NCI-H2107 (cell line): ENCODE measurements at places on chromosomes 4 and X.

GRCh38 chrX:95427389-95427788 lies 1257.3 kb upstream of the DIAPH2 start:
- no peak for DNase-seq

GRCh38 chr4:99574530-99575324 lies at the start of gene MTTP:
MTTP (plus strand) TSS chr4:99574824; CDS start chr4:99574910, 86 bp downstream.
- no peak for DNase-seq

DNA sequence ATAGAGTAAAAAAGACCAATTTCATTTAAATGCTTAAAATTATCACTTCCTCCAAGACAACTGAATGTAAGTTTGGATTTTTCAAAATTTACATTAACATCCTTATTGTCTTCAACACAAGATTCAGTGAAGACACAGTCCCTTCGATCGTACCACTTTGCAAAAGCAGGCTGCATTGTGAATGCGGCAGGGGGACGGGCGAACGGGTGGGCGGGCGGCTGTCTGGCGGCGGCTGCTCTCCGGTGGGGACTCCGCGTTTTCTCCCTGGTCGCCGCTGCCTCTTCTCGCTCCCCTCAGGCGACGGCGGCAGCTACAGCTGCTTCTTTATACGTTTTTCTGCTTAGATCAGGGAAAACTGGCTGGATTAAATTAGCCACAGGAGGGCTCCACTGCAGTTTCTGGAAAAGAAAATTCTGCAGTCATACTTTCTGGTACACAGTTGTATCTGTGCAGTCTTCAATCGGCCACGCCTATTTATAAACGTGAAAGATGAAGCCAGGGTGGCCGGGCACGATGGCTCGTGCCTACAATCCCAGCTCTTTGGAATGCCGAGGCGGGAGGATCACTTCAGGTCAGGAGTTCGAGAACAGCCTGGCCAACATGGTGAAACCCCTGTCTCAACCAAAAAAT lies 33.9 kb upstream of the HPF1 start:
- DNase-seq, result peak; percentile 3

GRCh38 chrX:43592597-43592996 lies 63.5 kb upstream of the MAOA start:
- no peak for DNase-seq

DNA sequence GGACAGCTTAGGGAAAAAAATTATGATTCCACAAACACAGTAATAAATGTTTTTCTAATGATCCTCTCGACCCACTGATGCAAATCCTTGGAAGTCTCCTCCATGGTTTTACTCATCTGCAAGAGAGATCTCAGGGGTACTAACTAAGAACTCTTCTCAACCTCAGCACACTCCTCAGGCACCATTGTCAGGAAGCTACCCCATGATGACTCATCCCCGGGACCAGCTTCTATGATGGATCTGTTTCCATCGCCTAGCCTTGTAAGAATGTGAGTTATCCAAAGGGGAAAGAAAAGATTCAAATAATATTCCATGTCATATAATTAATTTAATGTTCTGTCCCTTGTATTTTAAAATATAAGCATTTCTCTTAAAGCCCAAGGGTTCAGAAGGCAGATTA lies 816.1 kb upstream of the IGFBP7 start:
- DNase-seq, result no peak

GRCh38 chr4:40419231-40419912 lies 84.2 kb downstream of the CHRNA9 start:
- no peak for DNase-seq

GRCh38 chr4:148341980-148342800 lies 100.0 kb downstream of the NR3C2 start:
- no peak for DNase-seq

DNA sequence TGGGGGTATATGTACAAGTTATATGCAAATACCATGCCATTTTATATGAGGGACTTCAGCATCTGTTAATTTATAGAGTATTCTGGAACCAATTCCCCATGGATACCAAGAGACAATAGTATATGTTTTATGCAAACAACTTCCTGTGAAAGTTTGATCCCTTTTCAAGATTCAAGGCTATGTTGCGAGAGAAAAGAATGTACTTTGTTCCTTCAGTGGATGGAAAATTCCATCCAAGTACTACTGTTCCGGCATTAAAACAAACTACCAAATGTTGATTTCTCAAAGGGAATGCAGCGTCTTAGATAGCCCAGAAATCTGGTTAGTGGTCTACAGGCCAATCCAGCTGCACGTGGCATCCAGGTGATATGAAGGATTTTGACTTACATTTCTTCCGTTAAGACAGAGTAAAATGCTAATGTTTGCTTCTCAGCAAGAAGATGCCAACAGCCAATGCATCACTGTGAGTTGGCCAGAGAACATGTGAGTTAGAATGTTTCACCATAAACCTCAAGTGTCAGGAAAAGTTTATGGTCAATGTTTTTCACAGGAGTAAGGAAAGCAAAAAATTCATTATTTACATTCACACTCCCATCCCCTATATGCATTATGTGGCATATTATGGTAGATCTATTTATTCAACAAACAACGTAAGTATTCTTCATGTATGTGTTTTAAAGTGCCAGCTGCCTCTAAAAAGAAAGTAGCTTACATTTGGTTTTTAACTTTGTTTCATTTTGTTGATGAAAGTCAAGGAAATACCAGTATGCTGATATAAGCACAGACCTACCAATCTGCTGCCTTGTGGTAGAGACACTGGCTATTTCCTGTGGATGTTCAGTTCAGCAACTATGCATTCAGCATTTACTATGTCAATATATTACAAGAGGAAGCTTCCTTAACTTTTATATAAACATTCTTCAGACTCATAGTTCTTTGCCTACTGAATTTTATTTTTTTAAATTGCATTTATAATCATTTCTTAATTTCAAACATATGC lies 44.4 kb downstream of the METTL14 start:
- DNase-seq, result no peak

DNA sequence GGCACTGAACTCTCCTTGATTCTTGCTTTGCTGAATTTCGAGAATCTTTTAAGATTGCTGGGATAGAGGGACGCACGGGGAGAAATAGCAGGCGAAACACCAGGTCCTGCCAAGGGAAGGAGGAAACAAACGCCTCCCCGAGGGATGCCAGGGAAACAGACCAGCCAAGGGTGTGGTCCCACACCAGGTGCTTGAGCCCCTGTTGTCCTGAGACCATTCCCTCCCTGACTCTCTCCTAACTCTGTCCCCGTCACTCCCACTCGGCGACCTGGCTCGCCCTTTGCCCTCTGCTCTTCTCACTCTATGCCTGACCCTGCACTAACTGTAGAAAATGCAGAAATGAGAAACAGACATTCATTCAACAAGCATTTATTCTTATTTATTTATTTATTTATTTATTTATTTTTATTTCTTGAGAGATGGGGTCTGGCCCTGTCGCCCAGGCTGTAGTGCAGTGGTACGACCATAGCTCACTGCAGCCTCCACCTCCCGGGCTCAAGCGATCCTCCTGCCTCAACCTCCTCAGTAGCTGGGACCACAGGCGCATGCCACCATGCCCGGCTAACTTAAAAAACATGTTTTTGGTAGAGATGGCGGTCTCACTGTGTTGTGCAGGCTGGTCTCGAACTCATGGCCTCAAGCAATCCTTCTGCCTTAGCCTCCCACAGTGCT lies 16.2 kb downstream of the CTAG1B start:
- no peak for DNase-seq

DNA sequence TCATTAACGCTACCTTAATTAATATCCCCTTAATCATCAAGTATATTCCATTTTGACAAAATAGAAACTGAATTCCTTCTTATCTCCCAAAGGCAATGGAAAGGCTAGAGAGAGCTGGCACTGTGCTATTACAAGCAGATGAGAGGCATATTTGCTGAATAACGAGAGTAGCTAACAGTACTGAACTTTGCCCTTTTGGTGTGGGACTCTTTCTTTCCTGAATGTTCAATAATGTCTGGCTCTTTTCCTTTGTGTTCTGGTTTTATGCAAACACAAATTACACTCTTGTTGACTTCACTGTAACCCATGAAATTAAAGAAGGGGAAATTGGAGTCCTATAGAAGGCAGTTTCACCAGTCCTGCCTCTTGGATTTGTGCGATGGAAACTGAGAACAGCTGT lies 63.5 kb downstream of the SHROOM3 start:
- no peak for DNase-seq

GRCh38 chr4:48815483-48815882 lies 15.4 kb upstream of the OCIAD1 start:
- DNase-seq, result no peak

DNA sequence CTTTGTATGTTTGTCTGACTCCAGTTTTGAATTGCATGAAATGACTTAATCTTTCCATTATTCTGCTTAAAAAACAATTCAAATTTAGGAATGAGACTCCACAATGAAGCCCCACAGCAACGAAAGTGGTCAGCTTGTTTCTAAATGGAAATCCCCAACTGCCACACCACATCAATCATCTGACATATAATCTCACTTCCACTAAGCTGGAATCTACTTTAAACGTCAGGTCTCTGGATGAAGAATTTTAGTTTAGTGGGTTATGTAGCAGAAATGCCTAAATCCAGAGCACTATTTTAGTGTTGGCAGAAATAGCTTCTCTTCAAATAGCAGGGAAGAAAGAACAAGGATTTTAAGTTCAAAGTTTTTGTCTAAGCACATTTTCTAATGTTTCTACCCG lies 1.7 kb upstream of the BMP2K start:
- DNase-seq, result no peak

- DNase-seq, result no peak
Observed at GRCh38 chr4:74092957-74093356, 6.0 kb downstream of the CXCL2 start.

GRCh38 chr4:114017120-114017917 lies 37.9 kb upstream of the ARSJ start:
- no peak for DNase-seq

DNA sequence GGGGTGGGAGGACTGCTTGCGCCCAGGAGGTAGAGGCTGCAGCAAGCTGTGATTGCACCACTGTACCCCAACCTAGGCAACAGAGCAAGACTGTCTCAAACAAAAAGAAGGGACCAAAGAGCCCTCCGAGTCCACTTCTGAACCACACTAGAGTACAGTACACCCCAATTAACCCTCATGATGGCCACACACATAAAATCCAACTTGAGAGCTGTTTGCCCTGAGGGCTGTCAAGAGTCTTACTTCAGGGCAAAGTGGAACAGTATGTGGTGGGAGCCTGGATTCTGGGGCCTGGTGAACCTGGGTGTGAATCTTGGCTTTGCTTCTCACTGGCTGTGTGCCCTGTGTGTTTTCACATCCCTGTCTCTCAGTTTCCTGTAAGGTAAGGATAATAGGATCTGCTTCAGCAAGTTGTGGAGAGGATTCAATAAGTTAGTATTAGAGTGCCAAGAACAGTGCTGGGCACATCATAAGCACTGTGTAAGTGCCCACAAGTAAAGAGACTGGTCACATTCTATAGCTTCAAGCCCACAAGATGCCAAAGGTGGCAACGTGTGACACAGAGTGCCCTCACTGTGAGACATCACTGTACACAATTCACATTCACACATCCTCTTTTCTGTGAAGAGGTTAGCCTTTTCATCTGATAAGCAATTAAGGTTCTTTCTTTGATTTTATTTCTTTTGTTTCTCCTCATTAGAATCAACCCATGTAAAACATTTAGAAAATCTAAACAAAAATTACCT lies 52.1 kb downstream of the LEF1 start:
- DNase-seq, result no peak

- DNase-seq, result no peak
Observed at GRCh38 chr4:121784401-121784800, 16.7 kb upstream of the EXOSC9 start.

DNA sequence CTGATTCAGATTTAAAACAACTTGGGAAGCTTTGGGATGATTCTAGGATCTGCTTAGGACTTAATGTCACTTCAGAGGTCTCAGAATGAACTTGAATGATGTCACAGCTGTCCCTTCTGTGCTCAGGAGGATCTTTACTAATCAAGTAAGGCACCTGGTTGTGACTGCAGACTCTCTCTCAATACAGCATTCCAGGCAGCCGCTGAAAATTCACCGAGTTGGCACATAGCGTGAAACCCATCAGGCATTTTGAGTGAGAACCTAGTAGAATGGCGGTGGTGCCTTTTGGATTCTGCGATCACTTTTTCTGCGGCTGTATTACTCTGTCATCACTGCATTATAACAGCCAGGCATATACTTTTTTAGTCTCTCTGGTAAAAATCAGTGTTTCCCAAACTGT lies 16.5 kb downstream of the SNX25 start:
- no peak for DNase-seq

DNA sequence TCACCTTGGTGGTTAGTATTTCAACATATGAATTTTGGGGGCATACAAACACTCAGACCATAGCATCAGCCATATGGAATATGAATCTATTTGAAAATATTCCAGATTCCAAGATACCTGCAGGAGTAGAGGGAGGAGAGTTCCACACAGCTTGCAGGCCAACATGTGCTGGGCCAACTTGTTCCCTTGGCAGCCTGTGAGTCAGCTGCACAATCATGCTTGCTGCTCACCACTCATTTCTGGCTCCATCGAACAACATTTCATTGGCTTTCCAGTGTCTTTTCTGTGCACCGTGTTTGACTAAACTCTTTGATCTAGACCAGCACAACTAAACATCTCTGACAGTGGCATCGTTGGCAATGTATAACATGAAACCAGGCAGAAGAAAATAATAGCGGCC lies 282.5 kb upstream of the RASGEF1B start:
- DNase-seq, result no peak

DNA sequence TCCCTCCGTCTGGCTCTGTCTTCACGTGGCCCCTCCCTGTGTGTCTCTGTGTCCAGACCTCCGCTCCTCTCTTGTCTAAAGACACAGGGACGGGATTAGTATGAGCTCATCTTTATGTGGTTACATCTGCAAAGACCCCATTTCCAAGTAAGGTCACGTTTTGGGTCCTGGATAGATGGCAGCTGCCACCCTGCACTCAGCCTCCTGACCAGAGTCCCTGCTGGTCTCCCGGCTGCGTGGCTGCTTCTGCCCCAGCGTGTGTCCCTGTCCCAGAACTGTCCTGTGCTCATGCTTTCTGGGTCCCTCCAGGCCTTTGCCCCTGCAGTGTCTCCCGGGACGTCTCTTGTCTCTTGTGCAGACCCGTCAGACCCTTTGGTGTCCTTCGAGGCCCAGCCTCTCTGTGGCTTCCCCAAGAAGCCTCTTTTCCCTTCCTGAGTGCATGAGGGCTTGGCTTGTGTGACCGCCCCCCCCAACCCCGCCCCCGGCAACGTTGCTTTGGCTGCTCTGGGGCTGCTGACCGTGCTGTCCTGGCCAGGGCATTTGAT lies 107.3 kb downstream of the PSAPL1 start:
- no peak for DNase-seq

DNA sequence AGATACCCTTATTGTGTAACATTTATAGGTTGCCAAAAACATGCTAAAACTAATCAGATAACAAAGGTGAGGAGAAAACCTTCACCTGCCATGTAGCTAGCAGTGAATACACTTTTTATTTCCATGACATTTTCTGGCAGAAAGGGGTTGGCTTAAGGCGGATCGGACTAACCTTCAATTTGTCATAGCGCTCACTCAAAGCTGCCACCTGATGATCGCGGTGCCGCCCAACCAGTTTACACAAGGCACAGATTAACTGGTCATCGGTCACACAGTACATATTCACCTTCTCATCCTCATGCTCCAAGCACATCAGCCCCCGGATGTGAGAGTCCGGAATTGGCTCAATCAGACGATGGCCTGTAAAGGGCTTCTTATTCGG lies 53.7 kb downstream of the MID1 start:
- no peak for DNase-seq
